Astrocyte (in vitro differentiated cells and primary cell): ENCODE measurements at places on chromosomes 16 and 17. TPM values are rescaled to one million over a fixed set of nuclear protein-coding genes. Genes with fewer than 3 reads are reported as not detected.

GRCh38 chr17:73628642-73629552 lies 15.3 kb downstream of the SDK2 start:
- no peak for DNase-seq
- H3K4me3 ChIP-seq: no peak overlapping the region
- no peaks in the 10 kb centered on the region for H3K27me3 ChIP-seq
- no peak overlapping the region for H3K27ac ChIP-seq

GRCh38 chr16:87367529-87367928 lies 16.0 kb downstream of the FBXO31 start:
- DNase-seq: no peak
- no peaks in the 10 kb centered on the region for H3K27me3 ChIP-seq
- H3K36me3 ChIP-seq: no peaks in the 10 kb centered on the region
- H3K4me3 ChIP-seq: no peak overlapping the region
- H3K4me1 ChIP-seq: no peaks in the 10 kb centered on the region

GRCh38 chr17:10050597-10051101 lies 145.6 kb upstream of the RCVRN start:
- no peaks in the 10 kb centered on the region for H3K4me1 ChIP-seq
- no peak overlapping the region for H3K27ac ChIP-seq

- H3K4me3 ChIP-seq: no peak overlapping the region
- H3K27ac ChIP-seq: no peak overlapping the region
- H3K4me1 ChIP-seq: peaks cover 16% of the 10 kb centered on the region
- no peak for DNase-seq
- H3K27me3 ChIP-seq: no peaks in the 10 kb centered on the region
Observed at GRCh38 chr17:65182233-65182632, 45.1 kb downstream of the RGS9 start.

DNA sequence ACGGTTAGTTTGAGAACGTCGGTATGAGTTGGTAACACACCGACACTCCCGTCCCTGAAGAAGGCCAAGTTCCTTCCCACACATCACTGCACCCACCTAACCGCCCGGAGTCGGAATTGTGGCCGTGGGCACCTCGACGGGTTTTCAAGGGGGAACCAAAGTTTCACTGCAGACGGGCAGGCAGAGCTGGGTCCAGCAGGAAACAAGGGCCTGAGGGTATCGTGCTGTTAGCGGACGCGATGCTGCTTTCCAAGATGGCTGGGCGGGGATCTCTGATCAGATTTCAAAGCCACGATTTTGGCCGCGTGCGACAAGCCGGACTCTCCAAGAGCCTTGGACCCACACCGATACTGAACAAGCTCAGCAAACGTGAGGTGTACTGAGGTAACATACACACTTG lies 82.3 kb upstream of the DOC2B start:
- no peak overlapping the region for H3K27ac ChIP-seq
- no peaks in the 10 kb centered on the region for H3K36me3 ChIP-seq
- no peak for DNase-seq
- peaks cover 31% of the 10 kb centered on the region for H3K27me3 ChIP-seq

GRCh38 chr17:74271281-74271680 lies 2.8 kb upstream of the DNAI2 start:
- peaks cover 15% of the 10 kb centered on the region for H3K27me3 ChIP-seq
- H3K4me3 ChIP-seq: no peak overlapping the region
- H3K27ac ChIP-seq: no peak overlapping the region
- no peak for DNase-seq
- H3K4me1 ChIP-seq: peaks cover 20% of the 10 kb centered on the region
- no peaks in the 10 kb centered on the region for H3K36me3 ChIP-seq

- H3K36me3 ChIP-seq: peaks cover 12% of the 10 kb centered on the region
- H3K27ac ChIP-seq: no peak overlapping the region
- H3K27me3 ChIP-seq: no peaks in the 10 kb centered on the region
- no peak overlapping the region for H3K4me3 ChIP-seq
Observed at GRCh38 chr17:78993241-78993956, 13.7 kb upstream of the LGALS3BP start.

MEAK7 gene
- 36.1 and 41.3 TPM in 2 replicates for total RNA-seq

- no peaks in the 10 kb centered on the region for H3K36me3 ChIP-seq
- H3K4me3 ChIP-seq: no peak overlapping the region
- H3K27ac ChIP-seq: no peak overlapping the region
- no peaks in the 10 kb centered on the region for H3K27me3 ChIP-seq
- peaks cover 6% of the 10 kb centered on the region for H3K4me1 ChIP-seq
Observed at GRCh38 chr17:13631529-13631928, 29.8 kb upstream of the HS3ST3A1 start.

DNA sequence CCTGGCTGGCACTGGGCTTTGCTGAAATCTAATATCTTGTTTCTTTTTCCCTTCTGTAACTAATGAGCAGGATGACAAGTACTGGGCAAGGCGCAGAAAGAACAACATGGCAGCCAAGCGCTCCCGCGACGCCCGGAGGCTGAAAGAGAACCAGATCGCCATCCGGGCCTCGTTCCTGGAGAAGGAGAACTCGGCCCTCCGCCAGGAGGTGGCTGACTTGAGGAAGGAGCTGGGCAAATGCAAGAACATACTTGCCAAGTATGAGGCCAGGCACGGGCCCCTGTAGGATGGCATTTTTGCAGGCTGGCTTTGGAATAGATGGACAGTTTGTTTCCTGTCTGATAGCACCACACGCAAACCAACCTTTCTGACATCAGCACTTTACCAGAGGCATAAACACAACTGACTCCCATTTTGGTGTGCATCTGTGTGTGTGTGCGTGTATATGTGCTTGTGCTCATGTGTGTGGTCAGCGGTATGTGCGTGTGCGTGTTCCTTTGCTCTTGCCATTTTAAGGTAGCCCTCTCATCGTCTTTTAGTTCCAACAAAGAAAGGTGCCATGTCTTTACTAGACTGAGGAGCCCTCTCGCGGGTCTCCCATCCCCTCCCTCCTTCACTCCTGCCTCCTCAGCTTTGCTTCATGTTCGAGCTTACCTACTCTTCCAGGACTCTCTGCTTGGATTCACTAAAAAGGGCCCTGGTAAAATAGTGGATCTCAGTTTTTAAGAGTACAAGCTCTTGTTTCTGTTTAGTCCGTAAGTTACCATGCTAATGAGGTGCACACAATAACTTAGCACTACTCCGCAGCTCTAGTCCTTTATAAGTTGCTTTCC lies 56.0 kb downstream of the HLF start:
- no peaks in the 10 kb centered on the region for H3K36me3 ChIP-seq
- no peak for DNase-seq
- H3K27me3 ChIP-seq: no peaks in the 10 kb centered on the region
- no peak overlapping the region for H3K27ac ChIP-seq

KCNAB3 gene
- total RNA-seq: 1.0 and 1.4 TPM in 2 replicates

RAB34 gene
- total RNA-seq: 145 and 150 TPM in 2 replicates
